ENCODE measurements at places on chromosomes 7 and 10.

DNA sequence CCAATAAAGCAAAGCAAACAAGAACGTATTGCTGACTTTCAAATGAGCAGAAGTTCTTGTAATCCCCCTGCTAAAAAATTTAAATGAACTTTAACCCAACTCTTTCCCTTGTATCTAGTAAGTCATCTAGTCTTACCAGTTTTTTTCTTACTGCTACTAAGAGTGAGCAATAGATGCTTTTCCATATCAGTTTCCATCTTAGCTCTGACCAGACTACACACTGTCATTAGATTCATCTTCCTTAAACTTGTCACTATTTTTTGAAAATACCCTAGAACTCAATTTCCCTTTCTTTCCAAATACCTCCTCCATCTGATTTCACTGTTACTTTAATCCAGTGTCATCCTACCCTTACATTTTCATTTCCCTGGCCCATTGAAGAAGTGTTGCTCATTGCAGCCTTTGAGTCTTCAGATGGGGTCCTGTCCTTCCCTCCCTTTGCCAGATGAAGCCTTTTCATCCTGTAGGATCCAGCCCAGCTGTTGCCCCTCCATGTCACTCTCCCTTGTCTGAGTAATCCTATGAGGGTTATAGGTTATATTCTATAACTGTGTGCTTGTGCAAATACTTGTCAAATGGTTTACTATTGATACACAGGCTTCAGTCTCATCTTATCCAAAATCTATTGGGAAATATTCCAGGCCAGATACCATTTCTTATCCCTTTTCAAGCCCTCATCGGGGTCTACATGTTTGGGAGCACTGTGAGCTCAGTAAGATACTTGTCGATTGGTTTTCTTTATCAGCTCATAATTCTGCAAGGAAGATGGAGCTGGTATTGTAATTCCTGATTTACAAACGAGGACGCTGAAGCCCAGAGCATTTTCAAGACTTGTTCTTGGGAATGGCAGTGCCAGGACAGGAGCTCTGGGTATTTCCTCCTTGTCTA is 51.5 kb upstream of the ITGB1 start:
- no peak for DNase-seq

- no peak for DNase-seq
Observed at GRCh38 chr7:51080622-51081269, 235.9 kb downstream of the COBL start.

DNA sequence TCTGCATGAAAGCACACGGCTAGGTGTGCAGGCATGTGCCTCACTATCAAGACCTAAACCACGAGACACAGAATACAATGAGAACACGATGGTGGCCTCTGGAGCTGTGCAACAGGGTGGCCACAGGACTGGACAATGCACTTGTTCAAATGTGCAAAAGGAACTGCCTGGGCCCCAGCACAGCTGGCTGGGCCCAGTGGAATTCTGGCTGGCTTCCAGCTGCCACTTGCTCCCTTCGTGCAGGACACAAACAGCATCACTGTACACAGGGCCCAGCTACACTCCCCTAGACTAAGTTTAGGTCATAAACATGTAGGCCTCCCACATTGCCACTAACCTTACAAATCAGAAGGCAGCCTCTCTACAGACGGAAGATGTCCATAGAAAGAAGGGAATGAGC is 23.4 kb downstream of the DOCK4 start:
- DNase-seq: no peak

DNA sequence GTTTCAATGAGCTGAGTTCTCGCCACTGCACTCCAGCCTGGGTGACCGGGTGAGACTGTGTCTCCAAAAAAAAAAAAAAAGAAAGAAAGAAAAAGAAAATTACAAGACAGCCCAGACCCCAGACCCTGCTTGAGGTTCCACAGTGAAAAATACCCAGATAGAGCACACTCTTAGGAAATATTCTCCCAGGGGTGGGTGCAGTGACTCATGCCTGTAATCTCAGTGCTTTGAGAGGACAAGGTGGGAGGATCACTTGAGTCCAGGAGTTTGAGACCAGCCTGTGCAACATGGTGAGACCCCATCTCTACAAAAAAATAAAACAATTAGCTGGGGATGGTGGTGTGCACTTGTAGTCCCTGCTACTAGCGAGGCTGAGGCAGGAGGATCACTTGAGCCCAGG is 41.1 kb upstream of the GTF2IRD1 start:
- DNase-seq: no peak

GRCh38 chr7:6505685-6506559 is 45.3 kb downstream of the GRID2IP start:
- no peak for DNase-seq

- DNase-seq: no peak
Observed at GRCh38 chr7:13976594-13976993, 12.9 kb downstream of the ETV1 start.

DNA sequence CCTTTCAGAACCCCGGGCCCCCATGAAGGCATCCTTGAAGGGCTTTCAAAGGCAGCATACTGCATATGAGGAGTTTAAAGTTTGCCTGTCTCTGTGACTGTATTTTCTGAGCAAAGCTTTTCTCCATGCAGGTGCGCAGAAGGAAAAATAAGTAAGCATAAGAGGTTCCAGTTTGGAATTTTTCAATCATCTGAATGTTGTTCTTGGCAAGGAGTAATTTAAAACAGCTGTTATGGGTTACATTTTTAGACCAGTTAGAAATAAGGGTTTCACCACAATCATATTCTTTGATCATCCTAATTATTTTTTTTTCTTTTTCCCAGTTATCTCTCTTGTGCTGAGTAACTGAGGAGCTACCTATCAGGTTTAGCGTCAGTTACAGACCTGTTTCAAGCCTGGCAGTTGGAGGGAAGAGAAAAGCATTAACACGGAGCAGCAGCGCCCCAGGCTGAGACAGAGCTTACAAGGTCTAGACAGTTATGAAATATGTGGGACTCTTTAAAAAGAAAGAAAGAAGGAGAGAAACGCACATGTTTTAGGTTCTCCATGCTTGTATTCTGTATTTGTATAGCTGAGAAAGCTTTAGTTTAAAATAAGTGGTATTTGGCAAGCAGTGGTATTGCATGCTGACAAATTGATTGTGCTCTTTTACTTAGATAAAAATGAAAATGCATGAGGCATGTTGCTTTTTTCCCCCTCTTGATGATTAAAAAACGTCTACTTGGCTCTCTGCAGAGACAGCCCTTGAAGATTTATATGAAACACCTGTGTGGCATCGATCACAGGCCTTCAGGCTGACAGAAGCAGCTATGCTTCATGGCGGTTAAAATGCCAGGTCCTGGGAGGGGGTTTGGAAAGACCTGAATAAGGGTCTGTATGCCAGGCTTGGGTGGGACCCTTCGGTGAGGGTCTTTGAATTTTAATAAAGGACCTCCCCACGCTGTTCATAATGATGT is 157.6 kb downstream of the GRK5 start:
- DNase-seq: no peak
